ENCODE measurements at places on chromosomes 7 and 10.

GRCh38 chr10:63464402-63465292, 1.1 kb downstream of the JMJD1C start:
- peak overlapping the region; percentile 95 for H3K4me3 ChIP-seq
- peaks cover 5% of the 10 kb centered on the region for H3K4me1 ChIP-seq
- H3K36me3 ChIP-seq: no peaks in the 10 kb centered on the region

- no peaks in the 10 kb centered on the region for H3K36me3 ChIP-seq
- no peak overlapping the region for H3K27ac ChIP-seq
- H3K4me1 ChIP-seq: no peaks in the 10 kb centered on the region
Observed at GRCh38 chr10:70738006-70738760, 47.0 kb downstream of the TBATA start.

DNA sequence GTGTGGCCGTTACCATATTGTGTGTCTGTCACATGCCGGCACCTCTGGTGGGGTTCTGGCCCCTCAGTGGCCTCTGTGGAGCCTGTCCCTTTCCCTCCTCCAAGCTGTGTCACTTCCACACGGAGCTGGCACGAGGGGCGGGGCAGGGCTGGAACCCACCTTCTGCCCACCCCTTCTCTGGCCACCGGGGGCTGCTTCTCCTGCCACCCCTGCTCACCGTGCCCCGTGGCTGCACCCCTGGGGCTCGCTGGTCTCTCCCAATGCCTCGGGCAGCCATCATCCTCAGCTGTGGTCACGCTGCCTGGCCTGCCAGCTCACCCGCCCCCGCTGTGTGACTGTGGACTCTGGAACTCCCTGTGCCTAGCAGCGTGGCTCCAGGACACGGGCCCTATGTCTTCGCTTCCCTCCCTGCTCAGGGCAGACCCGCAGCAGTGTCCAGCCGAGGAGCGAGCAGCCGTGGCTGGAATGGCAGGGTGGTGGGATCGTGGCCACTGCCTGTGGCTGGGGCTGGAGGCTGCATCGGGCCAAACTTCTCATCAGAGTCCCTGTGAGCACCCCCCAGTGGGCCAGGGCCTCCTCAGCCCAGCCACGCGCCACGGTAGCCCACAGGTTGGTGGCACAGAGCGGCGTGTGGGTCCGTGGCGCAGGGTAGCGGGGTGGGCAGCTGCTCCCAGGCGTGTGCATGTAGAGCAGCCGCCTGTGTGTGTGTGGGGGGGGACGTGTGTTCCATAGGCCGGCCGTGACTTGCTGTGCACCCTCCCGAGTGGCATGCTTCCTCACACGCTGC, 8.1 kb downstream of the TTYH3 start:
- no peak overlapping the region for H3K27ac ChIP-seq
- H3K36me3 ChIP-seq: no peaks in the 10 kb centered on the region

DNA sequence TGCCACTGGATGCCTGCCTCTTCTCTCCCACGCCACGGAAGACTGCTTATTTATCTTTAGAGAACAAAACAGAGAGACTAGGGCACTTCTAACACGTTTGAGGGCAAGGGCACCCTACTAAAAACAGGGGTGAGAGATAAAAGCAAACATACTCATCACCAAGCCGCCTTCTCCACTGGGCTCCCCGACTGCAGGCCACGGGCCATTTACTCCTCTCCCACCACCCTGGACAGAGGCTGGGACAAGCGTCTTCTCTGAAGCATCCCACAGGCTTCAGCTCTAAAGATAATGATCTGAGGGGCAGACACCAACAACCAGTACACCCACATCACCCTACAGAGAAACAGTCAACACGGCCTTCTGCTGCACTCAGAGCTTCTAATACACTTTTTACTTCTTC, 78.7 kb downstream of the CYTH3 start:
- no peak for ATAC-seq
- H3K27ac ChIP-seq: no peak overlapping the region
- no peak overlapping the region for H3K4me3 ChIP-seq
- H3K4me1 ChIP-seq: peaks cover 6% of the 10 kb centered on the region
- no peaks in the 10 kb centered on the region for H3K36me3 ChIP-seq

DNA sequence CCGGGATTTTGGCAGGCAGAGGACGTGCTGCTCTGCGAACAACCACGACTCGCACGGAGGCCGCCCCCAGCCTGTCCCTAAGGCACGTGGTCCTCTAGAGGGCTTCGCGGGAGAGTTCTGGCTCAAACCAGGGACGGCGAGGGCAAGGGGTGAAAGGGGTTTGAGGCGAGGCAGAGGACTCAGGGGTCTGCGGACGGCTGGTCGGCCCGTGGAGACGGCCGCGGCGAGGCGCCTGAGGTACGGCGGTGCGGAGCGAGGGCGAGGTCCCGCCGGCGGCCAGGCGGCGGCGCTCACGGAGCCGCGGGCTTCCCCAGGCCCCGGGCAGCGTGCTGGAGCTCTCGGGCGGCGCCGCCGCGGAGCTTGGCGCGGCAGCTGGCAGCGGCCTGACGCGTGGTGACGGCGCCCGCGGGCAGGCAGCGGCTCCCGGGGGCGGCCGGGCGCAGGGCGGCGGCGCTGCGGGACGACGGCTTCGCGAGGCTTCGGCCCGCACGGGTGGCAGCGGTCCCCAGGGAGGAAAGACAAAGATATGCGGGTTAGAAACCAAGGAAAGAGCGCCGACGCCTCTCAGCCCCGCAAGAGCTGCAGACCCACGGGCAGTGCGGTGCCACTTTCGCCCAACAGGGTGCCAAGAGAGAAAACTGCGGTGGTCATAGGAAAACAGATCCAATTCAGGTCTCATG, 44.8 kb downstream of the ZNF800 start:
- H3K36me3 ChIP-seq: peaks cover 6% of the 10 kb centered on the region
- no peaks in the 10 kb centered on the region for H3K27me3 ChIP-seq
- peak overlapping the region; percentile 68 for H3K4me3 ChIP-seq
- no peak overlapping the region for H3K27ac ChIP-seq

DNA sequence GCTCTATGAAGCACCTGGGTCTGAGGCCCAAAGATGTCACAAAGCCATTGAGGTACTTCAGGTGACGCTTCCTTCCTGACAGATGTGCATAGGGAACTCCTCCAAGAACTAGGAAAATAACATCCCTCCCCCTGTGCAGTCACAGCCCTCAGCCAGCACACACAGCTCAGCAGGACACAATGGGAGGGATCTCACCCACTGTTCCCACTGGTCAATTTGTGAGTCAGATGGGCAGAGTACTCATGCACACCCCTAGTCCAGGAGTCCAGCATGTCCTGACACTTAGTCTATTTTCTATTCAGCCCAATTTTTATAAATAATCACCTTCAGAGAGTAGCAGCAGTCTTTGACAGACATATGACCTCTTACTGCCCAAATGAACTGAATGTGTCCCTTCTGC, 60.7 kb upstream of the PFKP start:
- no peak overlapping the region for H3K4me3 ChIP-seq
- no peak for ATAC-seq
- peaks cover 33% of the 10 kb centered on the region for H3K27me3 ChIP-seq
- peaks cover 6% of the 10 kb centered on the region for H3K4me1 ChIP-seq
- H3K36me3 ChIP-seq: no peaks in the 10 kb centered on the region
- H3K27ac ChIP-seq: no peak overlapping the region

DNA sequence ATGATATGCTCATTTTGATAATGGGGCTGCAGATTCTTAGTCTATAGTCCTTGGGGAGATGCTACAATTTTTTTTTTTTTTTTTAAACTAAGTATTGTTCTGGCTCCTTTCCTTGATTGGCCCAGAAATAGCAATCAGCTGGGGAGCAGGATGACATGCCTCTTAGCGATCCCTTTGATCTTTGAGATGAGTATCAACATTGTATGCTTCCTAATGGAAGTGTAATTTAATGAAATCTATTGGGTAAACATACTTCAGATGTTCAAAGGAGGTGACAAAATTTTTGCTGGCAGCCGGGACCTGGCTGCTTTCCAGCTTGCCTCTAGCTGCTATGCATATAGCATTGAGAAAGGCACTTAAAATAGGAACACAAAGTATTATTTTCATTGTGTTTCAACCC, 43.5 kb downstream of the VTI1A start:
- H3K4me3 ChIP-seq: no peak overlapping the region
- peaks cover 10% of the 10 kb centered on the region for H3K36me3 ChIP-seq
- no peak overlapping the region for H3K27ac ChIP-seq
- H3K4me1 ChIP-seq: peaks cover 5% of the 10 kb centered on the region

- H3K4me1 ChIP-seq: no peaks in the 10 kb centered on the region
- no peaks in the 10 kb centered on the region for H3K27me3 ChIP-seq
- H3K27ac ChIP-seq: no peak overlapping the region
- H3K36me3 ChIP-seq: no peaks in the 10 kb centered on the region
- H3K4me3 ChIP-seq: no peak overlapping the region
- no peak for ATAC-seq
Observed at GRCh38 chr10:76577455-76577854, 1060.2 kb downstream of the KCNMA1 start.

DNA sequence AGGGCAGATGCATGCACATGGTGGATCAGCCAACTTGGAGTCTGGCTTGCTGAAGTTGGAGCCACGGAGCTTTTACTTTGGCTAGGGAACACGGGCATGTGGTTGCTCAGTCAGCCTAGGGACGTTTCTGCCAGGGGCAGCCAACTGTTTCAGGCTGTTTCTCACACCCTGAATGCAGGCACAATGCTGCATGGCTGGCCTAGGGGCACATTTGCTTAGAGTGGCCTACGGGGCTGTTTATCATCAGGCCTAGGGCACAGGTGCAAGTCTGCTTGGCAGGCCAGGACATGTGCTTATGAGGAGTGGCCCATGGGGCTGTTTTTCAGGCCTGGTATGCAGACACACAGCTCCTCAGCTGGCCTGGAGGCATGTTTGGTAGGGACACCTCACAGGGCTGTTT, 107.4 kb downstream of the GSAP start:
- no peak overlapping the region for H3K27ac ChIP-seq
- H3K27me3 ChIP-seq: no peaks in the 10 kb centered on the region
- H3K4me1 ChIP-seq: no peaks in the 10 kb centered on the region
- peaks cover 45% of the 10 kb centered on the region for H3K36me3 ChIP-seq
- ATAC-seq: no peak
- H3K4me3 ChIP-seq: no peak overlapping the region

GRCh38 chr10:93639791-93640190, 27.5 kb downstream of the PDE6C start:
- H3K27ac ChIP-seq: no peak overlapping the region
- no peak for ATAC-seq
- H3K4me1 ChIP-seq: no peaks in the 10 kb centered on the region
- H3K27me3 ChIP-seq: peaks cover 17% of the 10 kb centered on the region

DNA sequence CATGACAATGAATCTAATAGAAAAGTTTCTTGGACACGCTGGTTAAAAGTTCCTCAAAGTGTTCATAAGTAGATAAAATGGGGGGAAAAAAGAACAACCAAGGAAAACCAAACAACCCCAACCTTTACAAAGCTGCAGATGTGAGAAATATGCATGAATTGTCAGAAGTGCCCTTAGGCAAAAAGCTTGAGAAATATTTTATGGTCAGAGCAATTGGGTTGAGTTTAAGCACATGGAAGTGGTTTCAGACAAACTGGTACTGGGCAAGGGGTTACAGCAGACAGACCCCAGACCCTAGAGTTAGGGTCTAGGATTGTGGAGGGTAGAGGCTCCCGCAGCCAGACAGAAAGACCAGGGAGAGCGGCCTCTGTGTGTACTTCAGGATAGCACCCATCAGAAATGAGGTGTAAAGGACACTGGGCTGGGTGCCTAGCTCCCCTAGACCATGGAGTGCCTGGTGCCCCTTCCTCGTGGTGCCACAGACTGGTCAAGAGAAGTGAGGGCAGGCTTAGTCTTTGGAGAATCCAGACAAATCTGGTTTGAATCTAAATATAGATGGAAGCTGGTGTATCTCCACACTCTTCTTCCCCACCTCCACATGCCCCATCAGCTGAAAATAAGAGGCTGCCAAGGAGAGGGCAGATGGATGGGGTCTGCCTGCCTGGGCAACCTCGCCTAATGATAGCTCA, 37.3 kb downstream of the PNLIPRP2 start:
- H3K27me3 ChIP-seq: peaks cover 25% of the 10 kb centered on the region
- H3K4me1 ChIP-seq: no peaks in the 10 kb centered on the region
- no peaks in the 10 kb centered on the region for H3K36me3 ChIP-seq
- no peak for ATAC-seq
- H3K4me3 ChIP-seq: no peak overlapping the region
- no peak overlapping the region for H3K27ac ChIP-seq

DNA sequence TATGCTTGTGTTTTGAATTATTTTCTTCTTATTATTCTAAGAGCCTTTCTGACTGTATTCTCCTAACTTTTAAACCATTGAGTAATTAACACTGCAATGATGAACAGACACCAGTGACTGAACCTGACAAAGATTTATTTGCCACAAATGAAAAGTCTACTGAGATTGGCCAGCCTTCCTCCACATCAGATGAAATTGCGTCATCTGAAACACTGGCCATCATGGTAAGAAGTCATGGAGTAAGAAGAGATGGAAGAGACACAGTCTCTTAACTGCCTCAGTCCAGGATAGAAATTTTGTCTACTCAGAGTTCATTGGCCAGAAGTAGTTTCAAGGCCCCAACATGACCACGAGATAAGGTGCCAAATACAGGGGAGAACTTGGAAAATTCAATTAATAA, 357.8 kb downstream of the BMPER start:
- no peak overlapping the region for H3K4me3 ChIP-seq
- H3K27me3 ChIP-seq: no peaks in the 10 kb centered on the region
- no peak overlapping the region for H3K27ac ChIP-seq
- H3K4me1 ChIP-seq: no peaks in the 10 kb centered on the region
- no peak for ATAC-seq

GRCh38 chr7:80646083-80646865, 7.8 kb downstream of the CD36 start:
- H3K4me1 ChIP-seq: no peaks in the 10 kb centered on the region
- H3K4me3 ChIP-seq: no peak overlapping the region
- no peak for ATAC-seq
- no peaks in the 10 kb centered on the region for H3K36me3 ChIP-seq

DNA sequence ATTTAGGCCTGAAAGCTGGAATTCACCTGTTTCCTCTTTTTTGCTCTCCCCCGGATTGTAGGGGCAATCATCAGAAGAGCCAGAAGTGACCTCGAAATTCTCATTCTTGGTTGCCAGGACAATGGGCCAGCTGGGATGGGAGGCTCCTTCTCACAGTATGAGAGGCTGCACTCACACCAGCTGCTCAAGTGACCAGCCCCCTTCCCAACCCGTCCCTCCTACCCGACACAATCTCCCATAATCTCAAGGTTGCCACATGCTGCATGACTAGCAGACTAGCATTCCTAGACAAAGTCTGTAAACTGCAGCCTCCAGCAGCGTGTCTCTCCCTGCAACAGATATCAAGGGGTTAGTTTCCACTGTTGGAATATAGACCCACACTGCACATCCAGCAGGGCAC, 110.3 kb downstream of the C1GALT1 start:
- H3K36me3 ChIP-seq: no peaks in the 10 kb centered on the region
- H3K27ac ChIP-seq: no peak overlapping the region
- no peak overlapping the region for H3K4me3 ChIP-seq
- no peak for ATAC-seq
- H3K27me3 ChIP-seq: no peaks in the 10 kb centered on the region
- H3K4me1 ChIP-seq: no peaks in the 10 kb centered on the region

DNA sequence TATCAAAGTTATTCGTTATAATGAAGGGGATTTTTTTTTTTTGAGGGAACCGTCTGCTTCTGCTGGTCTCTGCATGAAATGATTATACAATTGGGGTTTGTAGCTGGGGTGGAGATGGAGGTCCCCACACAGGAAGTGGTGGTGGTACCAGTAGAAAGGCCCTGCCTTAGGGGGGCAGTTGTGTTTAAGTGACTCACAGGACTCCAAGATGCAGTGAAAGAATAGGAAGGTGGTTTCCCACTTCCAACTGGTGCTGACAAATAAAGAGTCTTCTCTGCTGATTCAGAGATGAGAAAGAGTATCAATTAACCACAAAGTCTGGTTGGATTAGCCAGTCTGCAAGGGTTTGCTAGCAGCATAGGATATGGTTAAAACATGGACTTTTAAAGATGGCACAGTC, 376.0 kb downstream of the SORCS3 start:
- H3K27ac ChIP-seq: no peak overlapping the region
- peaks cover 5% of the 10 kb centered on the region for H3K4me1 ChIP-seq
- no peaks in the 10 kb centered on the region for H3K27me3 ChIP-seq
- ATAC-seq: peak; percentile 78
